ENCODE measurements at places on chromosomes 6 and 20.

- DNase-seq: no peak
Measured at GRCh38 chr20:1766731-1767130, 109.2 kb upstream of the SIRPG start.

GRCh38 chr6:129750360-129750759 lies 40.4 kb upstream of the ARHGAP18 start:
- DNase-seq: no peak

DNA sequence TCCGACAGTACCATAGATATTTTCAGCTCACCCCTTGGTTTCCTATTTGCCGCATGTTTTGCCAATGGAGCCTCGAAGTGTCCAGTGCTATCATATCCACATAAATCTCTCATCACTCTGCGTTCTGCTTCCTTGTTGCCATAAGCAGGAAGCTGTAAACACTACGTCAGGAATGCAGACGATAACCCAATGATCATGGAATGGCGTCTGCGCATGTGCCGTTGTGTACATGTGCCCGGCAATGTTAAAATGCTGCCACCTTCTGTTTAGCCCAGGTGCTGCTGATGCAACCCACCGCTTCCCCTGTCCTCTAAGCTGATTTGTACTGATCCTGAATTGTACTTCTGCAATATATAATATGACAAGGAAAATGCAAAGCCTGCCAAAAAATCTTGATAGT lies 607.5 kb downstream of the HDGFL1 start:
- DNase-seq: no peak

- no peak for DNase-seq
Measured at GRCh38 chr6:96621983-96622382, 59.1 kb downstream of the FHL5 start.

DNA sequence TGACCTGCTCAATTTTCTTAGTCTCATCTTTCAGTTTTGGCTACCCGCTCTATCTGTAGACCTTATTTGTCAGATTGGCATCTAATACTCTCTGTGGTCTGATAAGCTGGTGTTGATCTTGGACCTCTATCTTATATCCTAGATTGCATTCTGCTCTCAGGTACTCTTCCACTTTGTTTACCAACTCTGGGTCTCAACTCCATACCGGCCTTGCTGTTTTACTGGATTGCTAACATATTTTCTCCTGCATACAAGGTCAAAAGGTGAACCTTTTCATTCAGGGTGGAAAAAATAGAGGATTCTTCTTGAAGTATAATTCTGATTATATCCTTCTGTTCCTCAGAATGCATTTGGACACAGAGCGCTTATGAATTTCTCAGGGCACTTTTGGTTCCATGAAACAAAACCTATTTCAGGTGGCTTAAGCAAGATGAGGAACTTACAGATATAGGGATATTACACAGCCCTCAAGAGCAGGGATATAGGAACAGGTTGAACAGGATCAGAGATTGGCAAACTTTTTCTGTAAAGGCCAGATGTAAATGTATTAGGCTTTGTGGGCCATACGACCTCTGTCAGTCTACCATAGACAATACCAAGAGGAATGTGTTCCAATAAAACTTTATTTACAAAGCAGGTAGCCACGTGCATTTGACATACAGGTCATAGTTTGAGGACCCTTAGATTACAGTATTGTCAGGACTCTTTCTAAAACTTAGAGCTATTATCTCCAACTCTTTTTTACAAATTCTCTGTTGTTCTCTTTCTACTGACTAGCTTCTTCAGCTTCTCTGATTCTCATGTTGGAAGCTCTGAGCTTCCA lies 2.5 kb upstream of the SH3BGRL2 start:
- DNase-seq: no peak

- DNase-seq: no peak
Measured at GRCh38 chr20:17832236-17832915, 132.6 kb downstream of the BANF2 start.

- no peak for DNase-seq
Measured at GRCh38 chr20:58399926-58400325, 10.9 kb downstream of the VAPB start.

DNA sequence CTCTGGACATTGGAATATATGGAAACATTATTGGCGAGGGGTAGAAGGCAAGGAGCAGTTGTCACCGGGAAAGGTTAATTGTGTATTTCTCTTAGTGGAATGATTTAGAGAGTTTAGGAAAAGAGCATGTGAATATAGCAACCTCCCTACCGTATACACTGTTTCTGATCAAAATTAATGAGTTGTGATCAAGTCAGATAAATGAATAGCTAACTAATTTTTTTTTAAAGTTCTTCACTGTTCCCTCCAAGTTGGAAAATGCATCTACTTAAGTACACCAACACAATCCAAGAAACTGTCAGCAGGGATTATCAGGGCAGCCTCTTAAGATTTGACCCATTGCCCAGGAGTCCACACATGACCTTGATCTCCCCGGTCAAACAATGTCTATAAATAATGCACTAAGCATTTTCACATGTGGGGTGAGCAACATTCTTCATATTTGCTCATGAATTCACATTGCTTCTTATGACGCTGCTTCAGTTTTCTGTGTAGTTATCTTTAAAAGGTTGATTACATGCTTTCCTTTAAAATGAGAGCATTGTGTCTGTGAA lies 680.8 kb upstream of the NRSN1 start:
- DNase-seq: no peak

DNA sequence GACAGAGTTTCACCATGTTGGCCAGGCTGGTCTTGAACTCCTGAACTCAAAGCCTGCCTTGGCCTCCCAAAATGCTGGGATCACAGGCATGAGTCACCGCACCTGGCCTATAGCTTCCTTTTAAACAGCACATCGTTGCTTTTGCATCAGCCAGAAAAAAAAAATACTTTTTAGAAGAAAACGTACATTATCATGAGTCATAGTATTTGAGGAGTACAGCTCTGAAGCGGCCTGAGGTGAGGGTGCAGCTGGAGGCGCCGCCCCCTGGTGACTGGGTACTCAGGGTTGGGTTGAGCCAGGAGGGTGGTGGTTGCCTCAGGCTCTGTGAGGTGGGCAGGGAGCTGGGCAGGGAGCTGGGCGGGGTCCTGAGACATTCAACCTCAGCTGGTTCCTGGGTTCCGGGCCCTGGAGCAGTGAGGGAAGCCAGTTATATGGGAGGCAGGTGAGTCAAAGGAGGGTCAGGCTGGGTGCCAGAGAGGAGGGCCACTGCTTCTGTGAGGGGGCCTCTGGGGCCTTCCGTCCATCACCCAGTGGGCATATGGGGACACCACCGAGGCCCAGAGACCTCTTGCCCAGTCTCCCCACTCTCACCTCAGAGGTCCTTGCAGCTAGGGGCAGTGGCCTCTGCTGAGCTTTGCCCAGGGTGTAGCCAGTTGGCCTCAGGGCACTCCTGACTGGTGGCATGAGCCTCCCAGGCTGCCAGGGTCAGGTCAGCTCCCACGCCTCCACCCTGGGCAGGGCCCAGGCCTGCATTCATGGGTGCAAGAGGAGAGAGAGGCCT lies 11.7 kb upstream of the ID1 start:
- no peak for DNase-seq

DNA sequence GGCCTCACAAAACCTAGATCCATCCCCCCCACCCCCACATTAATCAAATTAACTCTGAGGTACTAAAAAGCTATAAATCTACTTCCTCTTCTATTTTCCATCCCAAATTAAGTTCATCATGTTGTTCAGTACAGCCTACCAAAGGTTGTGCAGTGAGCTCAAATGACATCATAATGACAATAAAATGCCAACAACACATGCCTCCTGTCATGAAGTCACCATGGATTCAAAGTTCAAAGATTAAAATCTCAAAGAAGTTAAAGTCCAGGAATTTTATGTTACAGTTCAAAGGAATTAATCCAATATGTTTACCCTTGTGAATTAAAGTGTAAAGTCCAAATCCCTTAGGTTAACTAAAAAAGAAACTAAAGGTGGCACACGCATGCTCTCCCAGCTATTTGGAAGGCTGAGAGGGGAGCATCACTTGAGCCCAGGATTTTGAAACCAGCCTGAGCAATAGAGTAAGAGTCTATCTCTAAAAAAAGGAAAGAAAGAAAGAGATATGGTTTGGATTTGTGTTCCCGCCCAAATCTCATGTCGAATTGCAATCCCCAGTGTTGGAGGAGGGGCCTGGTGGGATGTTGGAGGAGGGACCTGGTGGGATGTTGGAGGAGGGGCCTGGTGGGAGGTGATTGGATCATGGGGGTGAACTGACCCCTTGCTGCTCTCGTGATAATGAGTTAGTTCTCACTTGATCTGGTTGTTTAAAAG lies 25.7 kb upstream of the SIRT5 start:
- DNase-seq: no peak

GRCh38 chr6:108762394-108762793 lies 85.8 kb upstream of the ARMC2 start:
- DNase-seq: no peak

- DNase-seq: no peak
Measured at GRCh38 chr6:116463301-116463700, 2.1 kb downstream of the CALHM6 start.

DNA sequence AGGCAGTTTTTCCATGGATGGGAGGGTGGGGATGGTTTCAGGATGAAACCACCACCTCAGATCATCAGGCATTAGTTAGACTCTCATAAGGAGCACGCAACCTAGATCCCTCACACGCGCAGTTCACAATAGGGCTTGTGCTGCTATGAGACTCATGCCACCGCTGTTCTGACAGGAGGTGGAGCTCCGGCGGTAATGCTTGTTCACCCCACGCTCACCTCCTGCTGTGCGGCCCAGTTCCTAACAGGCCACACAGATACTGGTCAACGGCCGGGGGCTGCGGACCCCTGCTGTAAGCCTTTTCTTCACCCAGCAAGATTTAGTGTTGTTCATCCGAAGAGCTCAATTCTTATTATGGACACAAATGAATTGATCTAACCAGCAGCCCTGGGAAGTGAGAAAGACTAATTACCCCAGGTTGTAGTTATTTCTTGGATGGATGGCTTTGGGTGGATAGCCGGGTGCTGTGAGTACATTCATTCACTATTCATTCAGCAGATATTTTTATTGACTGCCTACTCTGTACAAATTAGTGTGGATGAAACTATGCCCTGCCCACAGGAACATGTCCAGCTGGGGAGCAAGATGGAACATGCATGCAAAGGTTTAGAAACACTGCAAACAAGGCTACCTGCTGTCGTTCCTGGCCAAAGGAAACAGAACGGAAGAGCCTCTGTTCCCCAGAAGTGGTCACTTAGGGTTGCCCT lies 57.2 kb downstream of the RIOK1 start:
- DNase-seq: no peak

- DNase-seq: no peak
Measured at GRCh38 chr6:106417572-106418147, 57.1 kb downstream of the CRYBG1 start.

DNA sequence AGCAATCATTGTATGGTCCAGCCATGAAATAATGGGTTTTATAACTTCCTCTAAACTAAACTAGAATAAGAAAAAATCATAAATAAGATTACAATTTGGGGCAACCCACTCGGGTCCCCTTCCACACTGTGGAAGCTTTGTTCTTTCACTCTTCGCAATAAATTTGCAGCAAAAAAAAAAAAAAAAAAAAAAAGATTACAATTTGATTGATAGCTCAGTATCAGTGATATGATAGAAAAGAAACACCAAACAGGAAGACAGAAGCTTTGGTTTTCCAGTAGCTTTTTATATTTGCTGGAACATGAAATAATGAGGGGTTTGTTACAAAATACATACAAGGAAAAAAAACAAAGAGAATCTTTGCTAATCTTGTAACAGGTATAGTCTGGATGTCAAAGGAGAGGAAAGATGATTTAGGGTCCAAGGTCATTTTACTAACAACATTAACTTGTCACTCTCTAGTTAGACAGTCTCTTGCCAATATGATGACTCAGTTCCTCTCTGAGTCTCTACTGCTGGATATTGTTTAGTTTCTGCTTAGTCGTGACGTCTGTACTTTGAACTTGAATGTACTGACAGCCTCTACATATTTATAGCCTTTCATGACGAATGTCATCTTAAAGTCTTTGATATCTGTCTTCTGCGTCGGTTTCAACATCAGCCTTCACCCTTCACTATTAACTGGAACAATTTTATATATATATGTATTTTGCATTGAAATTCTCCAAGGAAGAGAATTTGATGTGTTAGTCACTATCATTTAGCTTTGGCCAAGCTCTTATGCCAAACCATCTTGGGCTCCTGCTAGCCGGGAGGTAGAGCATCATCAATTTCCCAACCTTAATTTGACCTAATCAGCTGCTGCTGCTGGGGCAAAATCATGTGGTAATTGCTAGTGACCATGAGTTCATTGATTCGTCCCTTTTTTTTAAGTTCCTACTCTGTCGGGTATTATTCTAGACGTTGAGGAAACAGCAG lies 213.1 kb upstream of the STXBP5 start:
- DNase-seq: no peak

- no peak for DNase-seq
Measured at GRCh38 chr6:44985006-44985405, 343.1 kb upstream of the RUNX2 start.

DNA sequence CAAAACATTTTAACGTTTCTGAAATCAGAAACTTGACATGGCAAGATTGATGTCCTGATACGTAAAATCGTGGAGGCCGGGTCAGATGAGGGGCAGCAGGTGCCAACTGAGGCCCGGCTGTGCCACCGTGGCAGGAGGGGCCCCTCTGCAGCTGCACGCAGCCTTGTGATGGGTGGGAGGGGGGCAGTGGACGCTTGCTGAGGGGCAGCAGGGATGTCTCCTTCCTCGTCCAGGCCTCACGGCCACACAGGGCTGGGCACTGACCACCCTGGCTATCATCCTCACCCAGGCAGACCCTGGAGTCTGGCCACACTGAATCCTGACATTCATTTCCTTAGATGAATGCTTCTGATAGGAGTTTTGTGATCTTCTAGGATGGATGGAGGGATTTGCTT lies 114.7 kb downstream of the ERMARD start:
- no peak for DNase-seq

GRCh38 chr6:103874575-103874974 lies 985.1 kb downstream of the HACE1 start:
- no peak for DNase-seq

DNA sequence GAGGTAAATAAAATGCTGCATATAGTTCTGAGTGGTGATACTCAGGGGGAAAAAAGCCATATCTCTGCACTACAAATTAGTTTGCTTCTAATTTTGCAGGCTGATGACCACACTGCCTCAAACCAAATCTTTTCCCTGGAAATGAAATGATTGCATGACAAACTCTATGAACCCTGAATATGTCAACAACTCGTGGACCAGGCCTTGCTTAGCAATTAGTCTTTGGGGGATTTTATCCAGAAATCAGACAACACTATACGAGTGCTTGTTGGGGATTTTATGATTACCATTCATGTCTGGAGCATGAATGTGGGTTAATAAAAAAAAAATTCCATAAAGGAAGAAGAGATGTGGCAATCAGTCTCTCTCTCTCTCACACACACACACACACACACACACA lies 42.0 kb downstream of the SOBP start:
- DNase-seq: no peak

Measured in hematopoietic multipotent progenitor cell (in vitro differentiated cells).